ENCODE measurements at places on chromosomes 5 and 9. TPM values are rescaled to one million over a fixed set of nuclear protein-coding genes. Genes with fewer than 3 reads are reported as not detected.

GRCh38 chr9:96279932-96280331 is 22.0 kb downstream of the HSD17B3 start:
- H3K4me3 ChIP-seq = no peak overlapping the region
- H3K4me1 ChIP-seq = no peaks in the 10 kb centered on the region
- H3K27ac ChIP-seq = no peak overlapping the region
- DNase-seq = no peak
- H3K36me3 ChIP-seq = no peaks in the 10 kb centered on the region

DNA sequence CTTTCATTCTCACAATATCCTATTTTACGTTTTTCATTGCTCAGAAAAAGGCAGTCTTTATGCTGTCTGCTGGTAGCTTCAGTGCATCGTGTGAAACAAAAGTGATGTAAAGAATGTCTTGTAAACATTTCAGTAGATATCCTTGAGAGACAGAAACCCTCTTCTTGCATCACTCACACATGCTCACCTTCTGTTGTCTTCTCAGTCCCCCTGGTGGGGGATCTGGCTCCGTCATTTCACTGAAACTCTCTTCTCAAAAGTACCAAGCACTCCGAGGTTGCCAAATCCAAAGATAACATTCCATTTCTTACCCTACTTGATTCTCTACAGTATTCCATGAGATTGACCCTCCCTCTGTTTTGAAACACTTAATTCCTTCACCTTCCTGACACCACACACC is 46.1 kb upstream of the PCA3 start:
- no peak for DNase-seq
- no peak overlapping the region for H3K27ac ChIP-seq
- H3K27me3 ChIP-seq = peaks cover 12% of the 10 kb centered on the region
- no peaks in the 10 kb centered on the region for H3K4me1 ChIP-seq
- no peaks in the 10 kb centered on the region for H3K36me3 ChIP-seq
- no peak overlapping the region for H3K4me3 ChIP-seq

The SLC34A1 gene
- total RNA-seq = 0.14 TPM

DNA sequence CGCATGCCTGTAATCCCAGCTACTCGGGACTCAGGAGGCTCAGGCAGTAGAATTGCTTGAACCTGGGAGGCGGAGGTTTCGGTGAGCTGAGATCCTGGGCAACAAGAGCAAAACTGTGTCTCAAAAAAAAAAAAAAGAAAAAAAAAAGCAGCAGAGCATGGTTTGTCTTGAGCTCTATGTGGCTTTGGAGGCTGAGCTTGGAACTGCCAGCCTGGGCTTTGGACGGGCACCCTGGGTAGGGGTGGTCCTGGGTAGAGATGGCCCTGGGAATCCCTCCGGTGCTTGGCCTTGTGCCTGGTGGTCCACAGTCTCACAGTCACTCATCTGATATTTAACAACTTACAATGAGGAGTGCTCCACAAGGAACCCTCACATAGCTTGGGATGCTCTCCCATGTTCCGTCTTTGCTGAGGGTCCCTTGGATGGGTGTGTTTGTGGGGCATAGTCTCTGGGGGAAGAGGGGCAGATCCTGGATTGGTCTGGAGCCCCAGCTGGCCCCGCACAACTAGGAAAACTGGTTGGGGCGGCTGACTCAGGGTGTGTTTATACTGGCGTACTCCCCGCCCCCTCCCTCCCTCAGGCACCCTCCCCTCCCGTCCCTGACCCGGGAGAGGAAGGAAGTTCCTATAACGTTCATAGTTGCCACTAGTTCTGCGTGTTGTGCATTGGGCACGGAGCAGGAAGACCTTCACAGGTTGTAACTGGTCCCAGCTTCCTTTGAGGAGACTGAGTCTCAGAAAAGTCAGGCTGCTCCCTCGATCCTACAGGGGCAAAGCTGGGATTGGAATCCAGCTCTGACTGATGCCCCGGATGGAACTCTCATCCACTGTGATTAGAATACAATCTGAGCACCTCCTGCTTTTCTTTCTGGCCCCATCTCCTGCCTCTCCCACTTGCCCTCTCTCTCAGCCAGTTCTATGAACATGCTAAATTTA is 11.2 kb downstream of the IER5L start:
- peak overlapping the region; percentile 31 for H3K27ac ChIP-seq
- H3K27me3 ChIP-seq = no peaks in the 10 kb centered on the region
- DNase-seq = peak; percentile 54

DNA sequence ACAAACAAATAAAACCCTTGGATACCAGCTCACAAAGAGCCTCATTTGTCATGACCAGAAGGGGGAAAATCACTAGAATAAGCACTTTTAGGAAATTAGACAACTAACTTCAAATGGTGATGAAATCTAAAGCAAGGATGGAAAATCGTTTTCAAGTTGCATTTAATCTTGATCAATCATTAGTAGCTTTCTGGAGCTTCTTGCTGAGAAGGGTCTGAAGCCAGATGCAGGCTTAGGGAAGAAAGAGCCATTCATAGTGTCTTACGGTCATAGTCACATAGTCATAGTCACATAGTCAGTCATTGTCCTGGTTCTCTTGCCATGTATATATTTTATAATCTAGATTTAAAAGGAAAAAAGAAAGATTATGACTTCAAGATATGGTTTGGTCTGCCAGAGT is 610.5 kb downstream of the ACTL7B start:
- no peaks in the 10 kb centered on the region for H3K4me1 ChIP-seq
- H3K27me3 ChIP-seq = no peaks in the 10 kb centered on the region
- DNase-seq = no peak
- H3K36me3 ChIP-seq = no peaks in the 10 kb centered on the region
- H3K27ac ChIP-seq = no peak overlapping the region

The ROPN1L gene
- total RNA-seq = not detected

DNA sequence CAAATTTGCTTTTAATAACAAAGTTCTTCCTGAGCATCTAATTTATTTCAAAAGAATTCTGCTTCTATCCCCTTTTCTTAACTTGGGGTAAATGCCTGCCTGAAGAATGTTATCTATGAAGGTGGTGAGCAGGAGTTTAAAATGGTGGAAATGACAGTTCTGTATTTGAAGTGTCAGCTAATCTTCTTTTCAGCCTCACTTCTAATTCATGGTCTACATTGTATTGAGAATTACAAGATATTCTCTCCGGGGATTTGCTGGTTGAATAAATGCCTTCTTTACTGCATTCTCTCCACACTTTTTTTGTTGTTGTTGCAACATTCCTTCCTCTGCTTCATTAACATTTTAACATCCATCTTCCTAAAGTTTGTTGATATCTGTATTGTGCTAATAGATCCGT is 143.1 kb upstream of the GRIN3A start:
- no peaks in the 10 kb centered on the region for H3K36me3 ChIP-seq
- H3K27me3 ChIP-seq = peaks cover 2% of the 10 kb centered on the region
- H3K4me3 ChIP-seq = no peak overlapping the region
- H3K27ac ChIP-seq = no peak overlapping the region
- DNase-seq = no peak
